Right atrium auricular region (tissue), 2 donors: ENCODE measurements at places on chromosomes 6 and 20.
A peak's percentile ranks its signal among the peaks of the same experiment; 100 is the strongest.

- no peak for DNase-seq
These were observed 206.5 kb downstream of the JARID2 start for GRCh38 chr6:15452182-15452941.

- no peak for DNase-seq
These were observed 163.4 kb upstream of the HEY2 start for GRCh38 chr6:125586074-125586473.

- DNase-seq = no peak
These were observed 11.4 kb upstream of the VEGFA start for GRCh38 chr6:43758617-43759050.

DNA sequence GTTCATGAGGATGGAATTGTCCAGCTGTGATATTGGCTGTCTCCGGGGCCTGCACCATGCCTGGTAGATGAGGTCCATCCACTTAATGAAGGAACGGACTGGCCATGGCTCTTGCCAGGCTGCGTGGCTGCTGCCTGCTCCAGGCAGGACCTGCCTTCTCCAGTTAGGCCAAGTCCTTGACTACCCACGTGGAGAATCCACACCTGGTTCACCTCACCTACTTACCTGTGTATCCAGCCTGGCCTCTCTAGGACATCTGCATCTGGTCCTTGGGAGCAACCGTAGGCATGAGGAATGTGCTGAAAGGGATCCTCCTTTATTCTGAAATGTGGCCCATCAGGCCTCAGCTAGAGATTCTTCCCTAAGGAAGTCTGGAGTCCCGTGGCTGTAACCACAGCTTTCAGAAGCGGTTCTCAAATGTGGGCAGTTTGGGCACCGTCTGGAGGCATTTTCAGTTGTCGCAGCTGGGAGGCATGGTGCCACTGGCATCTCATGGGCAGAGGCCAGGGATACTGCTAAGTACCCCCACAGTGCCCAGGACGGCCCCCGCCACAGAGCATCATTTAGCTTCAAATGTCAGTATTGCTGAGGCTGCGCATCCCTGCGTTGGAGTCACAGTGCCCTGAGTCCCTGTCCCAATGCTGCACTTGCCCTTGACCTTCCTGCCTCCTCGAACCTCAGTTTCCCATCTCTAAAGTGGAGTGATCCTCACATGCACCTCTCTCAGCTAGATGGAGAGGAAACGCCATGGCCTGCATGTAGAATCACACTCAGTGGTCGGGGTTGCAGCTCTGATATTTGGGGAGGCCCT, 67.5 kb downstream of the PHACTR3 start:
- peak; percentile 46 for DNase-seq

GRCh38 chr6:21450149-21450548, 143.4 kb upstream of the SOX4 start:
- DNase-seq = no peak

DNA sequence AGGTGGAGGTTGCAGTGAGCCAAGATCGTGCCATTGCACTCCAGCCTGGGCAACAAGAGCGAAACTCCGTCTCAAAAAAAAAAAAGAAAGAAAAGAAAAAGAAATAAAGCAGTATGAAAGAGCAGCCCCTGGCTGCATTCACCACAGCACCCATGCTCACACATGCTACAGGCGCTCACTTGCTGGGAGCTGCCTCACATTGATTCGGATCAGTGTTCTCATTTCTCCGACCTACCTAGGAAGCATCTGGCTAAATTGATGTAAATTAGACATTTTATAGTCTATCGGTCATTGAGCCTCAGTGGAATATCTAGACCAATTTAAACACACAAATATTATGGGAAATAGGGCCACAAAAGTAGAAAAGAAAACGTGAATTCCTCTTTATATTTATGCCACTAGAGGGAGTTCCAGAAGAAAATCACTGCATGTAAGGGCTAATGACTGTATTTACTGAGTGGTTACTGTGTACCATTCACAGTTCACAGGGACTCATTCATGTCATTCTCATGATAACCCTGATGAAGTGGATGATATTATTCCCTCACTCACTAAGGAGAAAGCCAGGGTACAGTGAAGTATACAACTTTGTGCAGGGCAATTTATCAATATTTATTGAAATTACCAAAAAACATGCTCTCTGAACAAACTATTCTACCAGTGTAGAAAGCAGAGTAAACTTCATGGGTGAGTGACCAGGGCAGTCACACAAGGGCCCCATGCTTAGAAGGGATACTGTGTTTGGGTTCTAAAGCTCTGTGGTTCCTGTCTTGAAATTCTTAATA, 5.3 kb upstream of the MOG start:
- DNase-seq = no peak

DNA sequence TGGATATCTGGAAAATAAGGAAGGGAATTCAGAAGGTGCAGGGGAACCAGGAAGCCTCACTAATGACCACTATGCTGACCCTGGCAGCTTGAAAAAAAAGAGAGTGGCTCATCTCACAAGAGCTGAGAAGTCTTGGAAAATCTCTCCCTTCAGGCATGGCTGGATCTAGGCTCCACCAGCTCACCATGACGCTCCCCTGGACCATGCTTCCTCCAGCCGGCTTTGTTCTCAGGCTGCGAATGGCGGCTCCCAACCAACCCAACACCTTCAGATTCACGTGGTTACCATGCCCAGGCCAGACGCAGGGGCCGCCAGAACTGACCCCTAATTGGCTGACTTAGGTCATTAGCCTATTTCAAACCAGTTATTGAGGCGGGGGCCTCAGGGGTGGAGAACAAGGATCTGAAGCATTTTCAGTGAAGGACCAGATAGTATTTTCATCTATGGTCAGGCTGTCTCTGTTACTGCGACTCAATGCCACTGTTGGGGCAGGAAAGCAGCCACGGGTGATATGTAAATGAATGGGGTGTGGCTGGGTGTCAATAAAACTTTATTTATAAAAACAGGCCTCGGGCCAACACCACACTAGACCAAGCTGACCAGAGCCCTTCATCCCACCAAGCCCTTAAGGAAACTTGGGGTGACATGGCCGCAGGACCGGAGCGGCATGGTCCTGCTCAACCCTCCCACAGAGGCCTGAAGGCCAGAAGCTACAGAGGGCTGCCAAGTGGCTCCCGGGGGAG, 159.7 kb downstream of the TAF4 start:
- no peak for DNase-seq
